Foreskin keratinocyte (primary cell): ENCODE measurements at places on chromosomes 3 and 15. TPM values are rescaled to one million over a fixed set of nuclear protein-coding genes. Genes with fewer than 3 reads are reported as not detected.

DNA sequence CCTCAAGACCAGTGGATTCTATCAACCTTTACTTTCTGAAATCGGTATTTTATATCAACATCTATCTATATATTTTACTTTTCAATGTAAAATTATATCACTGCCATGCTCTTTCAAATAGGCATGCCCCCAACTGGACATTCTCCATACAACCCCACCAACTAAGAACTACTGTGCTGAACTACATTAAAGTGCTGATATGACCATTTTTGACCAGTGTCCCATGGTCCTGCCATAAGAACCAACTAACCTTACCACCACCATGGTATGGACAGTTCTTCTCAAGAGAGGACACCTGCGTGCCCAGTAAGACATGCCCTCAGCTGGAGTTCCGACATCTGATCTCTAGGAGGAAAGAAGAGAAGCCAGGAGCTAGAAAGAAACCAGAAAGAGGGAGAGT, 15.6 kb downstream of the POMGNT2 start:
- no peak for DNase-seq

GRCh38 chr15:76991741-76992645, 2.9 kb upstream of the PSTPIP1 start:
- no peak for DNase-seq

GRCh38 chr15:92166751-92167405, 226.8 kb upstream of the ST8SIA2 start:
- DNase-seq, result no peak

- no peak for DNase-seq
Measured at GRCh38 chr3:189272500-189273119, 100.8 kb downstream of the TPRG1 start.

DNA sequence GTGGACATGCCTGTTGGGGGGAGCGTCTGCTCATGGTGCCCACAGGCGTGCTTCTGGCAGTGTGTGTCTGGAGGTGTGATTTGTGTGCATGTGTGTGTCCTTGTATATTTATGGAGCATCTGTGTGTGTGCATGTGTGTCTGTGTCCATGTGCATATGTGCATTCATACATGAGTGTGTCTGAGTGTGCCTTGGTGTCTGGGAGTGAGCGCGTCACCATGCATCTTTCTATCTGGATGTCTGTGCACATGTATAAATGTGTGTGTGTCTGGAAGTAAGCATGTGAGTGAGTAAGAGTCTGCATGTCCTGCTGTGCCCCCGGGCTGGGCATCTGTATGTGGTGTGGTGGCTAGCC, 58.1 kb upstream of the PRR23E start:
- peak; percentile 22 for DNase-seq

DNA sequence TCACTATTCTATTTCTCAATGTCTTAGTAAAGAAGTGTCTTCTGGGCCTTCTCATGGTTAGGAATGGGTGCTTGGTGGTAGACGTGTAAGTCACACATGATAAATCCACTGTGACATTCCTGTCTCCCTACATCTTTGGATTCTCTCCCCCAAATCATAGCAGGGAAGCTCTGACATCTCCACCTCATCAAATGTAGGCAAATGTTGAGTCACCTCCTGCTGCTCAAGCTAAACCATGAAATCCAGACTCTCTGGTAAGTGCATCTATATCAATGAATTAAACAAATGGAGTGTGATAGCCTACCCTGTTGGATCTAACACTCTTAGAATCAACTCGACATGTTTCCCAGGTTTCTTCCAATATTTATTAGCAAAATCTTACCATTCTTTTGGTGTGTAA, 42.8 kb upstream of the RPL35A start:
- peak; percentile 3 for DNase-seq

GRCh38 chr3:152380043-152380442, 111.3 kb downstream of the MBNL1 start:
- DNase-seq, result no peak

- DNase-seq, result peak; percentile 49
Measured at GRCh38 chr15:101805605-101806345, 2.5 kb downstream of the OR4F6 start.

CDCP1 gene
- 147 and 163 TPM in 2 replicates for total RNA-seq

FRG2C gene
- not detected in 2 replicates for total RNA-seq

P3H2 gene
- 42.3 and 86.8 TPM in 2 replicates for total RNA-seq

FES gene
- total RNA-seq, result 1.5 and 1.8 TPM in 2 replicates
